ENCODE measurements at places on chromosomes 11 and 22.

DNA sequence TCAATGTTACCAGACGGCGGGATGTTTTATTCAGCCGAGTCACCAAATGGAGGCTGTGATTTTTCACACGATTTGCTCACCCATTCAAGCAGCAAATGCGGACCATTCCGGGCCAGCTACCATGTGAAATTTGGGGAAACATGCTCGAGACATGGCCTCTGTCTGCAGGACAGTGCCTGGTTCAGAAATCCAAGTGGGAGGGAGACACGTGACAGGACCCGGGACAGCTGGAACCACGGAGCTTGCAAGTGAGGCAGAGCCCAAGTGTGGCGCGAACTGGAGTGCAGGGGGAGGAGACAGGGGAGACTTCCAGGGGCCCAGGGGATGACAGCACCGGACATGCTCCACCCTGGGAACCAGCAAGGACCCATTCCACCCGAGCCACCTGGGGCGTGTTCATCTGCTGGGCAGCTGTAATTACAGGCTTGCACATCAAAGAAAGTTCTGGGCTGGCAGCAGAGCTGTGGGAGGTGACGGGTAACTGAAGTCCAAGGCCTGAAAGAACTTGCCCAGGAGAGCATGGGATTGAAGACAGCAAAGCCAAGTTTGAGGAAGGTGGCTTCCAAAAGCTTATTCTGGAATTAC lies 16.5 kb downstream of the CERK start:
- DNase-seq = no peak

DNA sequence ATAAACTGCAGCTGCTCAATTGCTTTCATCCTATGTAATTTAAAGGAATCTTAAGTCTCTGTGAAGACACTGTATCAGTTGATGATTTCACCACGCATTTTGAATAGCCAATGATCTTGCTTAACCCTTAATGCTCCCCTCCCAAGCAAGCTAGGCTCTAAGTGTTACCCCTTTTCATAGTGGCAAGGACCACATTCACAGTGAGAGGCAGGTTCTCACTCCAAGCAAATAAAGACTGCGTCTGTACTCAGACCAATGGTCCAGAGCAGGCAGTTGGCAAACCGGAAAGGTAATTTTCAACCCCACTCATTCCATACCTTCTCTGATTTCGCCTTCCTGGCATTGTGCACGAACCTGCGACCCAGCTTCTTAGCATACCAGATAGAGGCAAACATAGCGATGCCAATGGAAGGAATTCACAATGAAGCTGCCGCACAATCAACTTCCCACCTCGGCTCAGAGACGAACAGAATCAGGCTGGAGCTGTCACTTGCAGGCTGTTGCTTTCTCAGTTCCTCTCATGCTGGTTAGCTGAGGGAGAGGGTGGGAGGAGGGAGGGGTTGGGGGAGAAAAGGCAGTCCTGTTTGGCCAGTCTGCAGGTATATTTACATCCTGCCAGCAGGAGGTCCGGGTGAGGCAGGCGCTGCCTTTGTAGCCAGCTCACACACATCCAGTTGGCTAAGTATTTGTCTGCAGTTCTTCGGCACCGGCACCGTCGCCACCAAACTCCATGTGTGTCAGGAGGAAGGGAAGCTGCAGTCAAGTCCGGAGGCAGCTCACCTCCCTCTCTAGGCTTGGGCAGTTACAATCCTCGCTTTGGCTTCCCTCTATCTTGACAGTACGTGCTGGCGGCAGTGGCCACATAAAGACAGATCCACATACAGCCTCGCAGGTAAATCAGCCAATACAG lies 1151.2 kb upstream of the CCDC90B start:
- no peak for DNase-seq

GRCh38 chr11:77026743-77027142 lies 7.5 kb upstream of the B3GNT6 start:
- DNase-seq = no peak

GRCh38 chr22:46796566-46797195 lies 34.2 kb downstream of the TBC1D22A start:
- no peak for DNase-seq

GRCh38 chr11:68146704-68147474 lies 25.7 kb upstream of the CHKA start:
- DNase-seq = peak; percentile 80

Measured in K562 (cell line).